Keratinocyte (primary cell): ENCODE measurements at places on chromosomes 7 and 10.

DNA sequence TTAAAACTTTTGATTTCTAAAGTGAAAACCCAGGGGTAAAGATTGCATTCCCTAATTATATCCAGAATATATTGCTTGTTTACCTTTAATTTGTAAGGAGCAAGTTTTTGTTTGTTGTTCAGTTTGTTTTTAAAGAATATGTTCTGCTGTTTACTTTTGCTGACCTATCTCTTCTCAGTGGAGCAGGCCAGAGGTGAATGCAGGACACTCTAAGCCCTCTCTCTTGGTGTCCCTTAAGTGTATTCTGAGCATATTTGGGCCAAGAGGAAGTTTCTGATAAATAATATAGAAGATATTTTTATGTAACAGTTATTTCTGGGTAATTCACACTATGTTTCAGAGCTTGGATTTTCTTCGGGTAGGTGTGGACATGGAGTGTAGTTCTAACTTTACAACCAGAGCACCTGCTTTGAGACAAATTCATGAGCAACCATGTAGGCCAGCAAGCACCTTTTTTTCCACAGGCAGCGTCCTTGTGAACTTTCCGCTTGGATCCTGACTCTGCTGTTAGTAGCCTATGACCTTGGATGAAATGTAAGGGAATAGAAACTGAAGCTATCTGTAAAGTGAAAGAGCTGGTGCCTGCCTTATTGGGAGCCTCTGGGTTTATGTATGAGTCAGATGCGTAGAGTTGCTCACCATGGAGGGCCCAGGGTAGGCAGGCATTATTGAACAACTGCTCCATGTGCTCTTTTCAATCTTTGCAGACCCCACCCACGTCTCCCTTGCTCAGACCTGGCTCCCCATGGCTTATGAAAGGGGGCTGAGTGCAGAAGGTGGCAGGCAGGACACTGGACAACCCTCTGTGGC, 16.1 kb downstream of the OGDH start:
- no peak for DNase-seq

DNA sequence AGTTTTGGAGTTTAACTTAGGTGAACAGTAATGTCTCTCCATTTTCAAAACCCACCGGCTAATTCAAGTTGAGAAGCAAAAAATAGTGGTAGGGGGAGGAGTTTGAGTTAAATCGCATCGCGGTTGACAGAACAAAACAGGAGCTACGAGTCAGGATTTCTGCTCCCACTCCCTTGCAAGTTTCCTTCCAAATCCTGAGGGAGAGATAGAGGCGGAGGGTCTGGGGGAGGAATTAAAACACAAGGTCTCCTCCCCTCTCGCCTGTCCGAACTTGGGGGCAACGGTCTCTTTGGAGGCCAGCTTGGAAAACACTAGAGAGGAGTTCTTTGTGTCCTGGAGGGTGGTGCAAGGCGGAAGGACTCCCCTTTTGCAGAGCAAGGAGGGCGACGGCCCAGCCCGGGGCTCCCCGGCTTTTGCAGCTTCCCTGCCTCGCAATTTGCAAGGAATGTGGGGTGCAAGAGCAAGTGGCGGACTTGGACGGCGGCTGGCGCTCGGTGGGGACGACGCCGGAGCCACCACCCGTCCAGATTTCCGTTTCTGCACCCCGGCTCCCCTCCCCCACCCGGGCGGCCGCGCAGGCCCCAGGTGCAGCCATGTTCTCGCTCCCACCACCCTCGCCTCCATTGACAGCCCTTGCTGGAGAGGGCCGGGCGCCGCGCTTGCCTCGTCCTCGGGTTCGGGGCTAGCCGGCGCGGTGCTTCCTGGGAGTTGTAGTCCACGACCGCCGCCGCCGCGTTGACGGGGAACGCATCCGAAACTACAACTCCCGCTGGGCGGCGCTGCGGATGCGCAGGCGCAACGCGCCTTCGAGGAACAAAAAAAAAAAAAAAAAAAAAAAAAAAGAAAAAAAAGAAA, 454 bp upstream of the GTF2I start:
- DNase-seq = peak; percentile 69

DNA sequence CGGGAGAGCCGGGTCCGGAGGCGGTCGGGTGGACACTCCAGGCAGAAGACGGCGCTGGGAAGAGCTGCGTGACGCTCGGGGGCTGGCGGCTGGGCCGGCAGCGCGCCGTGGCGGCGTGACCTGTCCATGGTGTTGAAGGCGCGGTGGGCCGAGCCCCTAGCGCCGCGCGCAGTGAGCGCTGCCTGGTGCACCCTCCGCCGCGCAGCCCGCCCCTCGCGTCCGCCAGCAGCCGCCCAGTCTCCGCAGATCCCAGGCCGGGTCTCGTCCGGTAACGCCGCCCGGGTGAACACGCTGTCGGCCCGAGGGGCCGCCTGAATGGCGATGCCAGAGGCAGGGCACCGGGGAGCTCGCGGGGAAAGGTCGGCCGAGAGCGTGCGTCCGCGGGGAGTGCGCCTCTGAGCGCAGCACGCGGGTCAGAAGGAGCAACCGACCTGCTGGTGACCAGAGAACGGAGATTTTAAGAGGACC, 657 bp upstream of the TMEM178B start:
- DNase-seq = no peak

GRCh38 chr10:100731407-100732240, 13.8 kb upstream of the PAX2 start:
- no peak for DNase-seq

- DNase-seq = no peak
Measured at GRCh38 chr7:2043316-2044039, 189.3 kb downstream of the MAD1L1 start.

DNA sequence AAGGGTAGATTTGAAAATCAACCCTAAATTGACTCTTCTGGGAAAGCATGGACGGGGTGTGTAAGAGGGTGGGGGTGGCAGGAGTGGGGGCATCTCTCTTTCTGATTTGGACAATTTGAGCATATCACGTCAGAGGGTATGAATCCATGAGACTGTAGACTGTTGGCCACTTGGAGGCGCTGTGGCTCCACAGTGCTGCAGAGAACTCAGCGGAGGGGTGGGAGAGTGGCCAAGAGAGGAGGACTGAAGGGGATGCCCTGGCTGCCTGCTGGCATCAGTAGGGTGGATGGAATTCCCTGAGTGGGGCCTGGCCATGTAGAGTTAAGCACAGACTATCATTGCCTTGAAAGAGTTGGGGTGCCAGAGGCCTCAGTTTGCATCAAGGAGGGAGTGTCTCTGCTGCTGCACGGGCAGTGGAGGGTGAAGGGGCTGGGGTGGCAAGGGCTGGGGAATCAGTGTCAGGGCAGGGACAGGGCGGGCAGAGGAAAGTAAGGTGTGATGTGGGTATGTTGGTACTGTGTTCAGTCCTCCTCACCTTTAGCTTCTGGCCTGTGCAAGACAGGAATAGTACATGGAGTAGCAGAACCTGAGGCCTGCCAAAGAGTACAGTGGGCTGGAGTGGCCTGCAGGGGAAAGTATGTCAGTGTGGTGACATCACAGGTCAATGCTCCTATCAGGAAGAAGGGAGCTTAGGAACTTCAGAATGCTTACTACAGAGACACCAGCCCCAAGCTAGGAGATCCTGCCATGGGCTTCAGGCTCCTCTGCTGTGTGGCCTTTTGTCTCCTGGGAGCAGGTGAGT, 133.5 kb upstream of the PRSS58 start:
- no peak for DNase-seq

GRCh38 chr7:47377741-47378140, 204.2 kb downstream of the TNS3 start:
- no peak for DNase-seq

- no peak for DNase-seq
Measured at GRCh38 chr7:32094516-32094915, 24.3 kb upstream of the PDE1C start.

GRCh38 chr7:138245682-138246081, 169.4 kb downstream of the AKR1D1 start:
- no peak for DNase-seq

- no peak for DNase-seq
Measured at GRCh38 chr7:37448011-37448635, 541 bp downstream of the ELMO1 start.

GRCh38 chr7:132817949-132818348, 241.7 kb upstream of the PLXNA4 start:
- DNase-seq = no peak

- no peak for DNase-seq
Measured at GRCh38 chr10:80397014-80397413, 11.3 kb upstream of the PRXL2A start.

GRCh38 chr7:157830331-157830730, 493.5 kb downstream of the DNAJB6 start:
- no peak for DNase-seq
